ENCODE measurements at places on chromosomes 3 and 15.

- DNase-seq = no peak
Measured at GRCh38 chr3:194181612-194182529, 45.9 kb downstream of the HES1 start.

DNA sequence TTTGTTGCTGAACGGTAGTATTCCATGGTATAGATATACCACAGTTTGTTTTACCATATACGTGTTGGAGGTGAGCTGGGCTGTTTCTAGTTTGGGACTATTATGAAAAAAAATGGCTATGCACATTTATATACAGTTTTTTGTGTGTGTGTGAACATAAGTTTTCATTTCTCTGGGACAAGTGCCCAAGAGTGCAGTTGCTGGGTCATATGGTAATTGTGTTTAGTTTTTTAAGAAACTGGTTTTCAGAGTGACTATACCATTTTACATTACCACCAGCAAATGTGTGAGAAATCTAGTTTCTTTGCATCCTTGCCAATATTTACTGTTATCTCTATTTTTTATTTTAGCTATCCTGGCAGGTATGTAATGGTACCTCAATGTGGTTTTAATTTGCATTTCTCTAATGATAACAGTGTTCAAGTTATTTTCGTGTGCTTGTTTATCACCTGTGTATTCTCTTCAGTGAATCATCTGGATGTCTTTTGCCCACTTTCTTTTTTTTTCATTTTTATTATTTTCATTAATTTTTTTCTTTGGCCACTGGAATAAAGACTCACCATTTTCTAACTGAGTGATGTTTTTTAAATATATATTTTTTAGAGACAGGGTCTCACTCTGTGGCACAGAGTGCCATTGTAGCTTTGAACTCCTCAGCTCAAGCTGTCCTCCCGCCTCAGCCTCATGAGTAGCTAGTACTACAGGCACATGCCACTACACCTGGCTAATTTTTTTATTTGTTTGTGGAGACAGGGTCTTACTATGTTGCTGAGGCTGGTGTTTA lies 75.3 kb downstream of the ZNF609 start:
- DNase-seq = no peak

DNA sequence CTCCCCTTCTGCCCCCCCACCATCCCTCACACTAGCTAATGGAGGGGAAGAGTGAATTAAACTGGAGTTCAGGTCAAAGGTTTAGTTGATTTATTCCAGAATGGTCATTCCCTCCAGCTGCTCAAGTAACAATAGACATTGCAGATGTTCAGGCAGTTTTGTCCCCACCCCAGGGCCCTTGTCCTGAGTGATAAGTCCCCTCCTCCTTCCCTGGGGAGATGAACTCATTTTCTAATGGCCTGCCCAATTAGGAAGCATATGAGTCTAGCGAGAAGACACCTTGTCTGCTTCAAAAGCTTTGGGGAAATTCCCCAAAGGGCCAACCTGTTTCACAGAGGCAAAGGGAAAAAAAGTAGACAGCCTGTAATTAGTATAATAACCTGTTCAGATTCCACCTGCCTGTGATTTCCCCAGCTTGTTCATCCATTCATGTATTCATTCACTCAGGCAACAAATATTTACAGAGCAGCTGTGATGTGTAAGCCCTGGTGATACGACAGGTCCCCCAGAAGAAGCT lies 165.3 kb downstream of the SHQ1 start:
- no peak for DNase-seq

GRCh38 chr15:48915861-48916260 lies 37.9 kb downstream of the EID1 start:
- DNase-seq = no peak

DNA sequence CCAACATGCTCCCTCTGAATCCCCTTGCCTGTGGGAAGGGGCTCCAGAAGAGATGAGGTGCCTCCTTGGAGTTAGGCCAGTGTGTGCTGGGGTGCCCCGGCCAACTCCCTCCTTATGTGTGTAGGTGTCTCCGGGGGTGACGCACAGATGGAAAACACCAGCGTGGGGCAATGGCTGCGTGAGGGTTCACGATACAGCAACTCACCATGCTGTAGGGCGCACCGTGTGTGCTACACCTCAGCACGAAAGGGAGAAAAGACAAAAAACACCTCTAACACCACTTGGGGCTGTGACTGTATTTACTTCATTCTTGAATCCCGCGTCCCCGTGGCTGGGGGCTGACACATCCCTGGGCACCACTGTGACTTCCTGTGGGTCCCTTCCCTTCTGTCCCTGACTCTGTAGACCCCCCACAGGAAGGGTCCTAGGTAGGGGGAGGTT lies 1.6 kb upstream of the CALML4 start:
- DNase-seq = no peak

GRCh38 chr3:11154953-11155325 lies 646 bp downstream of the HRH1 start:
- no peak for DNase-seq
